ENCODE measurements at places on chromosomes 2 and 18. TPM values are rescaled to one million over a fixed set of nuclear protein-coding genes. Genes with fewer than 3 reads are reported as not detected.

Gene SLC4A3
- total RNA-seq, result 1.3 TPM

Gene CHPF
- total RNA-seq, result 46.0 TPM

Gene EDAR
- total RNA-seq, result not detected

Gene PID1
- total RNA-seq, result 8.2 TPM

Gene CCDC141
- 0.17 TPM for total RNA-seq

Gene PPIG
- total RNA-seq, result 28.8 TPM
